Amniotic epithelial cell (primary cell): ENCODE measurements at places on chromosomes 2 and 18.

GRCh38 chr2:166158546-166158945 is 30.7 kb upstream of the SCN1A start:
- DNase-seq = no peak

GRCh38 chr2:65450393-65450792 is 18.0 kb upstream of the SPRED2 start:
- no peak for DNase-seq

DNA sequence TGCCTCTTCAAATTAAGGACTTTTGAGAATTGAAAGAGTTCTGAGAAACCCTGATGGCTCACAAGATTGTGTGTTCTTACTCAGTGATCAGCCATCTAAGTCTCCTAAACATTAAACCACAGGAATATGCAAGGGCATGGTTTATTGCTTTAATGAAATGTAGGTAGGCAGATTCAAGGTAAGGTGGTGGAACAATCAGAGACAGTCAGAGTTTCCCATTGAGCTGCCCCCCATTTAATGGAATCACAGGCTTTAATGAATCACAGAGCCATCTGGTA is 107.8 kb upstream of the LRATD1 start:
- DNase-seq = no peak

DNA sequence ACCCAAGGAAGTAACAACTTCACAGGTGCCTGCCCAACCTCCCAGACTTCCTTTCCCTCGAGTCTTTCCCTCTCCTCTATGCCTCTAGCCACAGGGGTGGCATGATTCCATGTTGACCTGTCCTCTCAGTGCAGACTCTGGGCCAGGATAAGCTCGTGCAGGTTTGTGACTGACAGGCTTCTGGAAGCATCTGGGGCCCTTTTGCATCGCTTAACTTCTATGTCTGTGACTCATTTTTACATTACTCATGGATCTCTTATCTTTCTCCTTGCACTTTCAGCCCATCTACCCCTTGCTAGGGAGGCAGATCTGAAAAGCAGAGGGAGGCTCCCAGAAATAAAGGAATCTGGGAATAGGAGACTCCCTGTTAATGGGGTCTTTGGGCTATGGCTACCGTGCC is 98.5 kb upstream of the RIOK3 start:
- peak; percentile 76 for DNase-seq

DNA sequence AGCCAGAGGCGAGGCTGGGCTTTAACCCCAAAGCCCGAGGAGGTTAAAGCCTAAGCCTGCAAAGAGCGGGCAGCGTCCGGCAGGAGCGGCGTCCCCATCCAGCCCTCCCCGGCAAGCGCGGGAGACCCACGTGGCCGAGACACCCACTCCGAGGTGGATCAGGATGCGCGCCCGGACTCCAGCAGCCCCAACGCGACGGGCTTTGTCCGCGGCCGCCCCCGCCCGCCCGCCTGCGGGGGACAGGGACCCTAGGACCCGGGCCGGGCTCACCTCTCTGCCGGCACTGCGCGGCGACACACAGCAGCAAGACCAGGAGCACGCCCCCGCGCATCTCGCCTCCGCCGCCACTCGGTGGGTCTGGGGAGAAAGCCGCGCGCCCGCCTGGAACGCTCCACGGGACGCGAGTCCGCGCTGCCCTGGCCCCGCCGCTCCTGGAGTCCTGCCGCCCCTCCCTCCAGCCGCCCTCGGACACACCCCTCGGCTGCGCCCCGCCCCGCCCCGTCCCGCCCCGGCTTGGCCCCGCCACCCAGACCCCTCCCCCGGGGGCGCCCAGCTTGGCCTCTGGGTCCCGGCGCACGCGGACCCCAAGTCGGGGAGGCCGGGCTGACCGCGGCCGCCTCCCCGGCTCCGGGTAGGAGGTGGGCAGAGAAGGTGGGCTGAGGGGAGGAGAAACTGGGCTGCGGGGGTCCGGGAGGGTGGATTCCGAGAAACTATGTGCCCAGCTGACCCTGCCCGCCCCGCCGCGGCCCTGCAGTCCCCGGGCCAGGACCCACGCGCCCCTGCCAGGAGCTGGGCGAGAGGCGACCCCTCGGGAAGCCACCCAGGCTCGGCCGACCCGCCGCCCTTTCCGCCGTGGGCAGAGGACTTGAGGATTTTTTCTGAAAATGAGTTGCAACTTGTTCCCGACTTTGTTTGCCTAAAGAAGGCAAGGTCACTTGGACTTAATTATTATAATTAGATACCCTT is at the start of gene LAMA1:
TSS of gene LAMA1 (minus strand) at position 408 of the 966 bp plus-strand sequence. CDS start at position 331, 77 bp downstream.
- no peak for DNase-seq

DNA sequence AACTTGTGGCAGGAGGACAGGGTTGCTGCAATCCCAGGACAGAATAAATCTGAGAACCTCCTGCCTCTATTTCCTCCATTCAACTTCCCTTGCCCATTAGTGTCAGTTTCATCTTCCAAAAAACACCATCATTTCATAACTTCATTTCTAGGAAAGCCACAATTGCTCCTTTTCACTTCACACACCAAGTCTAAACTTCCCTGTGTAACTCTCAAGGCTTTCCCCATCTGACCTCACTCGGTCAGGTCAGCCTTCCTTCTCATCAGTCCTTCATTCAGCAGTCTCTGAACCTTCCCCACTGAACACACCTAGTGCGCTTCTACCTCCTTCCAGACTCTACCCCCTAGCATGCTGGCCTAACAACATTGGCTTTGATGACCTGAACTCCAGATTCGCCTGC is 35.8 kb downstream of the TCF7L1 start:
- no peak for DNase-seq

GRCh38 chr2:203195331-203196036 is 43.3 kb upstream of the CYP20A1 start:
- peak; percentile 61 for DNase-seq

DNA sequence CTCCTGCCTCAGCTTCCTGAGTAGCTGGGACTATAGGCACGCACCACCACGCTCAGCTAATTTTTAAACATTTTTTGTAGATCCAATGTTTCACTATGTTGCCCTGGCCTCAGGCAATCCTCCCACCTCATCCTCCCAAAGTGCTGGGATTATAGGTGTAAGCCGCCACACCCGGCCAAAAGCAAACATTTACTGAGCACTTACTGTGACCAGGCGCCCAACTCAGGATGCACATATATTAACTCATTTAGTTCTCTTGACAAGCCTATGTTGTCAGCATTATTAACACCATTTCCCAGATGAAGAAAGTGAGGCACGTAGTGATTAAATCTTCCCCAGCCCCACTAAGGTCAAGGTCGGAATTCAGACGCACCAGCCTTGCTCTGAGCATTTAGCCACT is 41.1 kb downstream of the TMEM37 start:
- DNase-seq = no peak

GRCh38 chr2:228798458-228799207 is 472.5 kb downstream of the PID1 start:
- DNase-seq = no peak

DNA sequence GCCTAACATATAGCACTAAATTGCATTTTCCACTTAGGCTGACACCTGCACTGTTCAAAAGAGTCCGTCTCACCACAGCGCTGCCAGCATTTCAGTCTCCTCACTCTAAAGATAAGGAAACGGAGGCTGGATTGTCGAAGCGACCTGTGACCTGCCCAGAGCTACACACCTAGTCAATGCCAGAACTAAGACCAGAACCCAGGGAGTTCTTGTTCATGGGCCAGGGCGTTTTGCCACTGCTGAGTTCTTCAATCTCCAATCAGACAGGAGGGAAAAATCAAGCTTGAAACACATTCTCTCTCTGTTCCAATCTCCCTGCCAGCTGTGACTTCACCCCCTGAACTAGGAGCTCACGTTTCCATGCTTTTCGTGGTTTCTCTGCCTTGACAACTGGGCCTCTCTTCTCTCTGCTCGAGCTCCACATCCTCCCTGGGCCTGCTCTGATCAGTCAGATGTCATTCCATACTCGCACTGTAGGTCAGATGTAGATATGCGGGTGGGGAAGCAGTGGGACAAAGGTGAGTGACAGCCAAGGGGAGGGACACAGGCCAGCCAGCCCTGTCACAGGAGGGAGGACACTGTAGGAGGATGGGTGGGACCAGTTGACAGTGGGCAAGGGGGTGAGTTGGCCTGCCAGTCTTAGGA is 221.1 kb upstream of the SMAD2 start:
- no peak for DNase-seq

DNA sequence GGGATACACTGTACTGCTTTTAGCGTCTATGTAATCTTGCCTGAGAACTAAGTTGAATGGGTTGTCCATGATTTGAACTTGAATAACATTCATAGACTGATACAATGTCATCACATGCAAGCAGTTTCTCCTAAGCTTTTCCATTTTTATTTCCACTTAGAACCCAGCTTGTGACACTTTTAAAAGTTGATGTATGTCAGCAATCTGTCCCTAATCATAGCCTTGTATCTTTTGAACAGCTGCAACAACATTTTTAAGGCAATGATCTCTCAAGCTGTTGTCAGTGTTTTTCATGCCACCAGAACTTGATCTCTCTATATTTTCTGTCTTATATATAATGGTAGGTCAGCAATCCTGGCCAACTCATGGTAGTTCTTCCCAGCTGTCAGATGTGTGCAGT is 185.0 kb downstream of the DOK6 start:
- no peak for DNase-seq

DNA sequence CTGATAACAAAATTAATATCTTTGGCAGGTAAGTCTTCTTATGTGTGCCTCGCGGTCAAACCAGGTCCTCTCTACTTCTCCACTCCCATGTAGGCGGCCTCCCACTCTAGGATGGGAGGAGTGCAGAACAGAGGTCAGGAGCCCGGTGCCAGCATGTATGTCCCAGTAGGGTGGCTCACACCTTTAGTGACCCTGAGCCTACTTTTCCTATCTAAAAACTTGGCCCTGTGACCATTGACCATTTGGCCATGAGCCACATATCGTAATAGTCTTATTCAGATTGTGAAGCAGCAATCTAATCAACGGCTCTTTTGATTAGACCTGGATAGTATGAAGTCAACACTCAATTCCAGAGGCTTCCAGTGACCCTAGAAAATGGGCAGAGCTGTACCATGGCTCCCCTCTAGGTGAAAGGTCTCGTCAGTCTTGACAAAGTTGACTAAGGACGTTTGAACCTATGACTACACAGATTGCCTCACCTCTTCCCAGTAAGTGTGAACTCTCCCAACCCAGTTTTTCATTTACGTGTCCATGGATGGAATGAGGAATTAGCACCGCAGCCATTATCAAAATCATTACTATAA is 17.1 kb upstream of the FABP1 start:
- DNase-seq = no peak

GRCh38 chr2:36544638-36545338 is 53.2 kb downstream of the FEZ2 start:
- DNase-seq = peak; percentile 37

GRCh38 chr2:226411205-226411604 is 388.4 kb downstream of the IRS1 start:
- no peak for DNase-seq

- DNase-seq = peak; percentile 81
Measured at GRCh38 chr2:73091164-73091563, 19.7 kb upstream of the SFXN5 start.

DNA sequence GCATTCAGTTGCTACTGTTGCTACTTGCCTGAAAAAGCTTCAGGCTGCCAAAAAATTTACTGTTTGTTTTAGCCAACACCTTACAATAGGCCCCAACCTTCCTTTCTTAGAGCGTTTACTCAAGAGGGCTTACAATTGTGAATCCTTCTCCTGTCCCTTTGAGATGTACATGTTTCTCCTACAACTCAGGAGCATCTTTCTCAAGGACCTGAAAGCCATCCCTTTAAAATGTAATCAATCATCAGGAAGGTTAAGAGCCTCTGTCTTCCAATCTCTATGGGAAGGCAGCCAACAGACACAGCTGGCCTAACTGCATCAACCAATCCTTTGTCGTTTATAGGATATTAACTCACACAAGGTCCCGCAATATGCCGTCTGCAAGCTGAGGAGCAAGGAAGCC is 3.4 kb upstream of the IER3IP1 start:
- no peak for DNase-seq

GRCh38 chr2:173272849-173273248 is 81.8 kb upstream of the CDCA7 start:
- no peak for DNase-seq

DNA sequence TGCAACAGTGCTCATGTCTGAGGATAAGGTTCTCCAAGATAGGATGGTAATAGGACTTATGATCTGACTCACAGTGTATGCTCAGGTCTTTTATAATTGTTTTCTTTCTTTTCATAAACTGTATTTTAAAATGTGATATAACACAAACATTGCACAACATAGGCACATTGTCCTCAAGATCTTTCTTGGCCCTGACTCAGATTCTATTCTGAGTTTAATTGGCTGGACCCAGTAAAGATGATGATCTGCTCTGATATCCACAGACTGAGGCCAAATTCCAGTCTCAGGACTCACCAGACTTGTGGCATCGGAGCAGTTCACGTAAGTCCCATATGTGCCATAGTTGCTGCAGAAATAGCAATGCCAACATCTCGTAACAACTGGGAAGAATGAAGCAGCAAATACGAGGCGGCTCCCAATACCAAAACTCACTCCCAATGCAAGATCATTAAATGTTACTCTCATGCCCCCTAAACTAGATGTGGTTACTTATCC is 448.9 kb upstream of the SLC14A2 start:
- peak; percentile 86 for DNase-seq

DNA sequence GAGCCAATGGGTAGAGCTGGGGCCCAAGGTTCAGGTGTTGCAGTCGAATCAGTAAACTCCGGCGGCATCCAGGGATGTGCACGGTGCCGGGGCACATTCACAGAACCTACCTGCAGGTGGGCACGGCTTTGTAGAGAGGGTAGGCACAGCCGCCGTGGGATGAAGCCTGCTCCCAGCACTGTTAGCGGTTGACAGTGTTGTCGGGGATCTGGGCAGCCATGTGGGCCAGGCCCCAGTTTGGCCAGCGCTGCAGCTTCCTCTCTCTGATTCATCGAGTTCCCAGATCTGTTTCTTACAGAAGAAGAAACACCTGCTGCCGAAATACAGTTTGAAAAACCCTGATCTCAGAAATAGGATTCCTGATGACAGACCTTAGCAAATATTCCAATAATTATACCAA is 274.8 kb downstream of the AGAP1 start:
- DNase-seq = no peak

- DNase-seq = no peak
Measured at GRCh38 chr2:127664065-127664894, 11.1 kb downstream of the LIMS2 start.
